ENCODE measurements at places on chromosomes 6 and 20.

DNA sequence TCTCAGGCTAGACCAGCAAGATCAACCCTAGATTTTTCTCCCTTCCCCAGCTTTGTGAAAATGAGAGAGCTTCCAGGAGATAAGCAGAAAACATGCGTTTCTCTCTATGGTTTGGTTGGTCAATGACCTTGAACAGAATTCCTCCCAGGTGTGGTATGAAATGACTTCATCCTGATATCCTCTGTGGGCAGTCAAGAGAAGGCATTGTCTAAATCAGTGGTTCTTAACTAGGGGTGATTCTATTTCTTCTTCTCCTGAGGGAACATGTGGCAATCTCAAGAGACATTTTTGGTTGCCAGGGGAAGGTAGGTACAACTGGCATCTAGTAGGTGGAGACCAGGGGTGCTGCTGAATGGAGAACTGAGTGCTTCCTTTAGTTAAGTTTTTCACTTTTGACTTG, 12.4 kb downstream of the IFT52 start:
- DNase-seq: no peak

DNA sequence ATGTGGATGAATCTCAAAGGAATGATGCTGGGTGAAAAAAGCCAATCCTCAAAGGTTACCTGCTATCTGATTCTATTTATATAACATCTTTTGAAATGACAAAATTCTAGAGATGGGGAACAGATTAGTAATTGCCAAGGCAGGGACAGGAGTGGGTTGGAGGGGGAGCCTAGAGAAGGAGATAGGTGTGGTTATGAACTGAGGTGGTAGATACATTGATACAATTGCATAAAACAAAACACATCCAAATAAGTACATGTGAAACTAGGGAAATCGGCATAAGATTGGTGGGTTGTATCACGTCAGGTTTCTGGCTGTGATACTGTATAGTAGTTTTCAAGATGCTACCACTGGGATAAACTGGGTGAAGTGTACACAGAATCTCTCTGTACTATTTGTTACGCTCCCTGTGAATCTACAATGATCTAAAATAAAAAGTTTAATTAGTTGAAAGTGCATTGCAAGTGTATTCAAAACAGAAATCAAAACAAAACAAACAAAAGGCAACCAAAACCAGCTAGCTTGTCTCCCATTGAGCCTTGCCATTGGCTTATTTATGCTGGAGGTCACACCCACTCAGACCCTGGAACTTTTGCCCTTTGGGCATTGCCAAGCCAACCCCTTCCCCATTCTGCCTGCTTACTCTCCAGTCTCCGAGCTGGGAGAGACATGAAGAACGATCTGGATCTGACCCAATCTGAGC, 27.8 kb downstream of the PPP1R16B start:
- DNase-seq: no peak

GRCh38 chr6:116564311-116564710, 7.0 kb upstream of the RWDD1 start:
- no peak for DNase-seq

- DNase-seq: no peak
Measured at GRCh38 chr20:14012671-14013070, 17.4 kb downstream of the MACROD2 start.

GRCh38 chr6:21163838-21164180, 429.7 kb upstream of the SOX4 start:
- DNase-seq: no peak

GRCh38 chr20:25280051-25280573, 32.2 kb downstream of the PYGB start:
- DNase-seq: no peak

- no peak for DNase-seq
Measured at GRCh38 chr6:81929828-81930227, 177.3 kb upstream of the TENT5A start.

- DNase-seq: no peak
Measured at GRCh38 chr6:163490826-163491577, 76.5 kb downstream of the QKI start.

GRCh38 chr6:32129297-32130088, 595 bp downstream of the FKBPL start:
- DNase-seq: no peak

DNA sequence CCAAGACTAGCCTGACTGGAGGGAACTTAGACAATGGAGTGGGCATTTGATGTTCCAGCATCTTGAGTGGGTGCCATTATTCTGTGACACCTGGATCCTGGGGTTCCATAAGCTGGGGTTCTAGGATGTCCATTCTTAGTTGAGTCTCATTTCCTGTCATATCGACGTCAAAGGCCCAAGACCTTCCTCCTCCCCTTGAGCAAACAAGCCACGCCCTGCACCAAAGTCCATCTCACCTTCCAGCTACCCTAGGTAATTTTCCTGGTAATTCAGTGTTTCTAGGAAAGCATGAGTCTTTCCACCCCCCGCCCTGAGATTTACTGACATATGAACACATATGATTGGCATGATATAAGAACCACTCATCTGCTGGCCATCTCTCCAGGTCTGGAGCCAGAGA, at the start of gene TRIM40:
Gene TRIM40 (plus strand): TSS at position 384 of the 400 bp plus-strand sequence. CDS start 897 bp downstream, outside the sequence.
- no peak for DNase-seq

All from H1 (cell line).